Progenitor cell of endocrine pancreas (in vitro differentiated cells): ENCODE measurements at places on chromosomes 2 and 18. TPM values are rescaled to one million over a fixed set of nuclear protein-coding genes. Genes with fewer than 3 reads are reported as not detected.

GRCh38 chr18:78576967-78577366 is 402.7 kb upstream of the SALL3 start:
- no peak for DNase-seq
- H3K4me3 ChIP-seq, result no peak overlapping the region
- H3K4me1 ChIP-seq, result no peaks in the 10 kb centered on the region
- peaks cover 2% of the 10 kb centered on the region for H3K36me3 ChIP-seq
- peaks cover 3% of the 10 kb centered on the region for H3K27me3 ChIP-seq
- H3K27ac ChIP-seq, result no peak overlapping the region

- no peaks in the 10 kb centered on the region for H3K4me1 ChIP-seq
- no peak overlapping the region for H3K4me3 ChIP-seq
- no peak overlapping the region for H3K27ac ChIP-seq
- no peak for DNase-seq
- H3K36me3 ChIP-seq, result no peaks in the 10 kb centered on the region
- peaks cover 32% of the 10 kb centered on the region for H3K27me3 ChIP-seq
Observed at GRCh38 chr2:121172456-121172855, 112.5 kb downstream of the TFCP2L1 start.

DNA sequence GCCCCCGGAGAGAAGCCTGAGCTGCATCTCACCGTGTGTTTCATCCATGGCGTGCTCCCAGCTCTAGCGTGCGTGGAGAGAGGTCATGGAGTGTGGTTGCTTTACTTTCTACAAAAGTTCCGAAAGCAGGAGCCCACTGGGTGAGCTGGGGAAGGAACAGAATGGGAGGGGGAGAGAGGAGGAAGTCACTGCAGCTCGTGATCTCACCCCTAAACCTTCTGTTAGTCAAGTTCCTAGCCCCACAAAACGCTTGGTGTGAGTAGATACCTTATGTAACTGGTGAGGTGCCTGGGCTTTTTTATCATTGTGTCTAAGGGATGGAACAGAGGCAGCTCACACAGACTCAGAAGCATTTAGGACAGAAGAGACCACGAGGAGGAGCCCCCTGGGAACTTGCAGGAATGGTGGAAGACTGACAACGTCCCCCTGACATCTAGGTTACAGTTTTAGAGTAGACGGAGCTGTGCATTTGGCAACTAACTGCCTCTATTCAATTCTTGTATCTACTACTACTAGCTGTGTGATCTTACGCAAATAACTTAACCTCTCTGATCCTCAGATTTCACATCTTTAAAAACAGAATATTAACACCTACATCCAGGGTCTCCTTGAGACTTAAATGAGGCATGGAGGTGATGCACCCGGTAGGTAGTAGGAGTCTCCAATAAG is 123.3 kb downstream of the ARL4C start:
- no peak overlapping the region for H3K4me3 ChIP-seq
- DNase-seq, result no peak
- H3K4me1 ChIP-seq, result peaks cover 24% of the 10 kb centered on the region
- H3K27me3 ChIP-seq, result no peaks in the 10 kb centered on the region
- no peak overlapping the region for H3K27ac ChIP-seq

- H3K4me1 ChIP-seq, result no peaks in the 10 kb centered on the region
- DNase-seq, result no peak
- H3K36me3 ChIP-seq, result no peaks in the 10 kb centered on the region
- no peaks in the 10 kb centered on the region for H3K27me3 ChIP-seq
Observed at GRCh38 chr2:187138265-187138664, 289.3 kb upstream of the ZSWIM2 start.

DNA sequence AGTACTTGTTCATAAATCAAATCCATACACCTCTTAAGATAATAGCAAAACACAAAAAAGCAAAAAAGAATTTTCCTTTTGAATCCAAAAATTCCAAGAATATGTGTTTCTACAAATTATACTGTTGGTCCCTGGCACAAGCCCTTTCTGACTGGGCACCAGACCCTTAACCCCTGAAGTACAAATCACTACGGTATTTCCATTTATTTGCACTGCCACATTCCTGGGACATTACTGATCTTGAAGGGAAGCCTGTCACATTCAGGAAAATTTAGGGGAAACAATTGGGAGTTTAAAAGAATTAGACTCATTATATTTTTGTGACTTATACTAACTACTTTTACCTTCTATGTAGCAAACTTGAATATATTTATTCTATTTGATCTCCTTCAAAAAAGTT is 98.8 kb downstream of the ZNF521 start:
- no peak for DNase-seq
- H3K36me3 ChIP-seq, result no peaks in the 10 kb centered on the region
- no peak overlapping the region for H3K27ac ChIP-seq
- no peak overlapping the region for H3K4me3 ChIP-seq
- H3K4me1 ChIP-seq, result peaks cover 9% of the 10 kb centered on the region

The PLEKHH2 gene
- total RNA-seq, result 9.0 and 10.4 TPM in 2 replicates

DNA sequence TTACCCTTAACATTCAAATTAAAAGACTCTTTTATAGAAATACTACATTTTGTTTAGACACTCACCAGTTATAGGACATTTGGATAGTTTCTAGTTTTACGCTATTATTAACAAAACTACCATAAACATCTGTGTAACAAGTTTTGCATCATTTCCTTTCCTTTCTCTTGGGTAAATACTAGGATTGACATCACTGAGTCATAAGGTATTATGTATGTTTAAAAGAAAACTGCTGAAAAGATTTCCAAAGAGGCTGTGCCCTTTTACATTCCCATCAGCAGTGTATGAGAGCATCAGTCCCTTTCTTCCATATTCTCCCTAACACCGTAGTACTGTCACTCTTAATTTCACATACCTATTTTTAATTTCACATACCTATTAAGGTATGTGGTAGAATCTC is 130.6 kb downstream of the USP34 start:
- no peaks in the 10 kb centered on the region for H3K27me3 ChIP-seq
- no peak overlapping the region for H3K27ac ChIP-seq
- no peaks in the 10 kb centered on the region for H3K4me1 ChIP-seq
- H3K36me3 ChIP-seq, result peaks cover 24% of the 10 kb centered on the region
